ENCODE measurements at places on chromosomes 7 and 10.

GRCh38 chr10:30996481-30997005, 35.1 kb downstream of the ZNF438 start:
- no peak for DNase-seq

DNA sequence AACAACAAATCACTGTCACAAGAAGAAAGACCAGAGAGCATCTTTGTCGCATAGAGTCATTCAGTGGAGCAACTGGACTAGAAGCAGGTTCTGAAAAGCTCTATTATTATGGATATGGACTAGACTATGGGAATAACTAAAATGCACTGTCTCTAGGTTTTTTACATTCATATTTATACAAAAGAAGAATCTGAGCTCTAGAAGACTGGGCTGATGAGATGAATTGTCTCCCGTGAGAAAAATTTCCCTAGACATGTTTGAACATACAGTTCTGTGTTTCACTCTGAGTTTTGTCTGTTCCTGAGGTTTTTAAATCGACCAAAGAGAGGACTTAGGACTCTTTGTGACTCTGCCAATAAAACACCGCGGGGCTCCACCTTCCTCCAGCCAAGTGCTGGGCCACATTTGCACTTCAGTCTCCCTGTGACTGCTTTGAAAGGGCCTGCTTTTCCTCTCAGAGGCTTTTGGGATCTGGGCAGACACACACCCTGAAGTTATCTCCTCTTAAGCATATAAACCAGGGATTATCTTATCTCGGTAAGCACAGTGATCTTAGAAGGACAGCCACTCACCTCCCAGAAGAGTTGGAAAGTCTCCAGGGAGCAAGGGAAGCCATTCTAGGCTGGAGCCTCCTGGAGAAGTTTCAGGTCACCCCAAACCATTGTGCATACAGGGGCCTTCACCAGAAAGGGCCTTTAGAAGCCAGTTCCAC, 101.0 kb upstream of the JCAD start:
- no peak for DNase-seq

DNA sequence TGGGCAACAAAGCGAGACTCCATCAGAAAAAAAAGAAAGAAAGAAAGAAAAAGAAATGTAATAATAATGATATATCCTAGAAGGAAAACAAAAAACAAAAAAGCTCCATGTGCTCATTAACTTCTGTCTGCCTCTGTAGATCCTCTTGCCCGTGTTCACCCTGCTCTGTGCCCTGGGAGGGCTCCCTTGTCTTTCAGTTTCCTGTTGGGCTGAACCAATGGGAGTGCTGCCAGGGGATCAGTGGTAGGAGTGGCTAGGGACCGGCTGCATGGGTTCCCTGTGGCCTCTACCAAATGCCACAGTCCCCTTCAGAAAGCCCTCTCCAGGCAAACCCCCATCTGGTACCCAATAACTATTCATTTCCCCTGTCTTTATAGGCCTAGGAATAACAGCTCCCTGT, 51.8 kb upstream of the PARD3 start:
- no peak for DNase-seq

DNA sequence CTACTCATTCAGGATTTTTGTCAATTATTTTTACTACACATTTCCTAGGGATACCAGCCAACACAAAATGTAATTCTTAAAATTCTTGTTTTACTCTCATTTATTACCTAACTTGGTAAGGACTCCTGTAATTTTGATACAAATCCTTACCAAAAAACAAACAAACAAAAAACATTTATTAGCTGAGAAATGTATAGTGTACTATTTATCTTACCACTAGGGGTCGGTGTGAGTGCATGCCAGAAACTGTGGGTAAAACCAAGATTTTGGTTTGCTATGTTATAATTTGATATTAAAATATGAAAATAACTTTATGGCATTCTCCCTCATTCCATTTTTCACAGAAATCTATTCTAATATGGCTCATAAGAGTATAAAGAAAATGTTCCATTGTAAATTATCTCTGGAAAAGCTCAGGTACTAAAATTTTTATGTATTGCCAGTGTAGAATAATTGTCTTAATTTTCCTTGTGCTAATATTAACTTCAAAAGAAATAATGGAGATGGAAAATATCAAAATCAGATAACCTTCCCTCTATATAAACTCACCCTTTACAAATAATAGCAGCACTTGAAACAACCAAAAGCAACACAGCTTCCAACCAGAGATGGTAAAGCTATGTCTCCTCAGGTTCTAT, 290.8 kb upstream of the PCDH15 start:
- no peak for DNase-seq

- no peak for DNase-seq
Observed at GRCh38 chr7:22438994-22439393, 61.0 kb downstream of the STEAP1B start.

DNA sequence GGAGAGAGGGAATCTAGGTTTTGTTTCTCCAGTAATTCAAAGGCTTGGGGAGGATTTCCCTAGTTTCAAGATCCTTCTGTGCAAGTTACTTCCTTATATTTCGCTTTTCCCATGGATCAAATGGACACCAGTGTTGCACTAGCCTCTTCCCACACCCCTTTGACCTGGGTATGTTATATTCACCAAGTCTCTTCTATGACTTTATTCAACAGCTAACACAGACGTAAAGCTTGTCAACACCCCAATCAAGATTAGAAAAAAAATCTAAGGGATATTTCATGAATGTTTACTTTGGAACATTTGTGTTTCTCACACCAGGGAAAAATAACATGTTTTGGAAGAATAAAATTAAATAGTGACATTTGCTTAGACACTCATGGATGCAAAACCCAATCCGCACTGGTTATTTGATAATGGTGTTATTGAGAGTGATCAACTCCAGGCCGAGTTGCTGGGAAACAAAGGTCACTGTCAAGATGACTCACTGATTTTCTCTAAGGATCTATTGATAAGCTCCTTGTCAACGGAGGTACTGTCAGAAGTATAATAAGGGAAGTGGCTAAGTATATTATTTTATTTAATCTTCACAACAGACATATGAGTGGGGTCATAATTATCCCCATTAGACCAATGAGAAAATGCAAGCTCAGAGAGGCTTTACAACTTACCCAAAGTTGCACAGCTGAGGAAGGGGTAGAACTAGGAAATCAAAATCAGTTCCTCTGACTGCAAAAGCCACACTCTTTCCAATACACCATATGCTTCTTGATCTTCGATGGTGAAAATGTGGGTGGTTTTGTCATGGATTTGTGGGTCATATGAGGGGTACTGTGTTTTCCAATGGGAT, 52.2 kb downstream of the CREB3L2 start:
- no peak for DNase-seq

DNA sequence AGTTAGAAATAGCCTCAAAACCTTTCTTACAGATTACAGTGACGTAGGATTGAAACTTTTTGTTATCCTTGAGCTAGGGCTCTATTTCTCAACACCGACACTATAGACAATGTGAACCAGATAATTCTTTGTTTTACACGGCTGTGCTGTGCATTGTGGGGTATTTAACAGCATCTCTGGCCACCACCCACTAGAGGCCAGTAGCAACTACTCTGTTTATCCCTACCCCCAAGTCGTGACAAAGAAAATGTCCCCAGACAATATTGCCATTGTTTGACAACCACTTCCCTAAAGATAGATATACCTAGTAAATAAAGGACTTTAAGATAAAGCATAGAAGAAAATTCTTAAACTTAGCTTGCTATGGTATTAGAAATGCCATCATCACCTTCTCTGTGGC, 359.6 kb downstream of the ARL4A start:
- DNase-seq, result no peak

GRCh38 chr10:7826971-7827370, 8.7 kb downstream of the TAF3 start:
- DNase-seq, result no peak

- no peak for DNase-seq
Observed at GRCh38 chr7:27739301-27739908, 557 bp upstream of the TAX1BP1 start.

- DNase-seq, result no peak
Observed at GRCh38 chr10:112279433-112279832, 3.8 kb upstream of the TECTB start.

DNA sequence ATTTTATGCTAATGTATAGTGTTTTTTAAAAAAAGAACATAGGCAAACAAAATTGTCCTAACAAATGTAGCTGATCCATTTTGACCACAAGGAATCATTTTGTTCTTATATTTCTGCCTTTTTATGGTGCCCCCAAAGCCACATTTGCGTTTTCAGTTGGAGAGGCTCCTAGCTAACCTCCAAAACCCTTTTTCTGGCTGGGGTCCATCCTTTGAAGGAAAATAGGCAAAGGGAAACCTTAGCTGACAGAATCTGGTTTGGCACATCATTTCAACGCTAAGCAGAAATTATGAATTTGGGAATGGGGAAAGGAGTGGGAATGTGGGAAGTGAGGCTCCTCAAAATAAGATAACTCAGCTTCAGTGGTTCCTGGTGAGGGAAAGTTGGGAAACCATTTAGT, 25.6 kb upstream of the SLC25A13 start:
- DNase-seq, result no peak

DNA sequence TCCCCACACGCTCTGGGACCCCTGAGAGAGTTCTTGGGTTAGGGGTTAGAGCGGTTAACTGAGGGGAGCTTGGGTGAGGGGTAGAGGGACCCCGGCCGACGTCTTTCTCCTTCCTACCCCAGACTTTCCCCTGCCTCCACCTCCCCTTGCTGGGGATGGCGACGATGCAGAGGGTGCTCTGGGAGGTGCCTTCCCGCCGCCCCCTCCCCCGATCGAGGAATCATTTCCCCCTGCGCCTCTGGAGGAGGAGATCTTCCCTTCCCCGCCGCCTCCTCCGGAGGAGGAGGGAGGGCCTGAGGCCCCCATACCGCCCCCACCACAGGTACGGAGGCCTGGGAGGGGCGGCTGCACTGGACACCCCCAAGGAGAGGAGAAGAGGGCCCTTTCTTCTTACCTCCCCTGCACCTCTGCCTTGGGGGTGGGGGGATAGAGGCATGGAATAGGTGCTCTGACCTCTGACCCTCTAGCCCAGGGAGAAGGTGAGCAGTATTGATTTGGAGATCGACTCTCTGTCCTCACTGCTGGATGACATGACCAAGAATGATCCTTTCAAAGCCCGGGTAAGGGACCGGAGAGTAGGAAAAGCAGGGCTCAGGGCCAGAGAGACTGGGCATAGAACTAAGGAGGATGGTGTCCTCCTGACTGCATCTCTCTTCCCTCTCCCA, 1.1 kb downstream of the ZYX start:
- DNase-seq, result no peak

GRCh38 chr7:37516664-37517063, 68.0 kb upstream of the ELMO1 start:
- DNase-seq, result no peak

- DNase-seq, result no peak
Observed at GRCh38 chr7:111140091-111140865, 49.4 kb downstream of the LRRN3 start.

GRCh38 chr10:44824607-44825006, 86.5 kb upstream of the TMEM72 start:
- no peak for DNase-seq

DNA sequence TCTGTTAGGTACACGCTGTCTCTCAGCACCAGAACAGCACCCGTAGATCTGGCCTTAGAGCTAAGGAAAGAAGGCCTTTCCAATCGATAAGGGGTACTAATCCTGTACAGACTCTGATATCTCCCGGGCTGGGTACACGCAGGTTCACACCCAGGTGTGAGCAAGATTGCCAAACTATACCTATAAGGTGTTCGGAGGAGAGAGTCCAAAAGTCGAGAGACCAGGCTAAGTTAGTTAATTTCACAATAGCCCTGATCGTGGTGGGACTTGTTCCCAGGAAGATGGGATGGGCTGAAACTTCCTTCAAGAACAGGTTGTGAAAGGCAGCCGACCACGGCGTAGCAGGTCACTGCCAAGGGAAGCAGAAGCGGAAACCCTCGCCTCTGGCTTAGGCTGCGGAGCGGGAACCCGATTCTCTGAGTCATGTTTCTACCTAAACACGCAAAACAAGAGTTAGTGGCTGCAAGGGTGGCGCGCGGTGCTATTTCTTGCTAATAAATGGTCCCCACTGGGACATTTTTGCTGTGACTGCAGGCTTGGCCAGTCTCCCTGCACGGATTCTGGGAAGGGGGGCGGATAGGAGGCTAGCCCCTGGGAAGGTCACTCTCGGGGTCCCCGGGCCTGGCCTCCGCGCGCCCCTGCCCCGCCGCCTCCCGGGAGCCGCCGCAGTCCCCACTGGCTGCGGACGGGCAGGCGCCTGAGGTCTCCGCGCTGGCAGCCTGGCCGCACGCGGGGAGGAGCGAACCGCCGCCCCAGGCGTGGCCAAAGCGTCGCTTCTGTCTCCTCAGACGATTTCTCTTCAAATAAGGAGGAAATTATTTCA, 75.4 kb upstream of the PDSS1 start:
- peak; percentile 61 for DNase-seq

DNA sequence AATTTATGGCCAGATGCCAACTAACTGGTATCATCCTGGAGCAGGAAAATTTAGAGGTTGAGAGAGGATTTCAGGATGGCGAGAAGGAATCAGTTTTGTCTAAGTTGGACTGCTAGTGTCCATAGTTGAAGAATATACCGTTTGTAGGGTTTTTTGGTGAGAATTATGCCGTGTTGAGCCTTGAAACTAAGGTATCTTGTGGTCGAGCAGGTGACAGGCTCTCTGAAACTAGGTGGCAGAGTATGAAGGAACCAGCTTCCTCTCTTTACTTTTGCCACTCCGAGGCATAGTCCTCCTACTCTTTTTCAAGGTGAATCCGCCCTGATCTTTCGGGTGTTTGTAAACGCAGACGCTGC, 9.7 kb downstream of the MDFIC start:
- no peak for DNase-seq

- no peak for DNase-seq
Observed at GRCh38 chr7:111958431-111958830, 247.8 kb downstream of the DOCK4 start.

- DNase-seq, result no peak
Observed at GRCh38 chr7:131424219-131424822, 96.6 kb downstream of the MKLN1 start.

GRCh38 chr7:105932835-105933477, 30.1 kb upstream of the CDHR3 start:
- DNase-seq, result no peak

GRCh38 chr10:52454491-52454890, 140.4 kb downstream of the DKK1 start:
- DNase-seq, result no peak

GRCh38 chr10:120741396-120741795, 109.8 kb upstream of the WDR11 start:
- DNase-seq, result no peak

GRCh38 chr7:14073543-14073942, 84.1 kb upstream of the ETV1 start:
- no peak for DNase-seq

DNA sequence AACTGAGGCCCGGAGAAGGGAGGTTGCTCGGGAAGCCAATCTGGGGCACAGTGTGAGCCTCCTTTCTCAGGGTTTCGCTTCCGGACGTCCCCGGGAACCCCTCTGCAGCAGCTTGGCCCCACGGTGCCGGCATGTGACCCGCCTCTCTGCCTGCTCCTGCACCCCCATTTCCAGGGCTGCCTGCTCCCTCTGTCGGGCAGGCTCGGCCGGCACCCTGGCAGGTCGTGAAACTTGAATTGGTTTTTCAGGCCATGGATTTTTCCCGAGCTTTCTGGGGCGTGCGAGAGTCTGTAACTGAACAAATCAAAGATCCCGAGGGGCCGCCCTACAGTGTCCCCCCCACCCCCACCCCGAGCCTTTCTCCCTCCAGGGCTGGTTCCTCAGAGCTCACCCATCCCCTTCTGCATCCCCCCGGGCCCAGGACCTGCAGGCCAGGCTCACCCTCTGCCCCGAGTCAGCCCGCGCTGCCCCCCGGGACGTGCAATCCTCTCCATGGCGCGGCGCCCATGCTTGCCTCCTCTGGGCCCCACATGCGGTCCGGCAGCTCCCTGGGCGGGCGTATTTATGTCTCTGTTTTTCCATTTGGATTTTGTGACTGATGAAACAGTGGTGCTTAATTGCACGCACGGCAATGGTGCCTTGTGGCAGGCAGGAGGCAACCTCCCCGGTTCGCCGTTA, 58.1 kb downstream of the UNCX start:
- no peak for DNase-seq

Measured in activated CD8-positive, alpha-beta memory T cell treated with anti-CD3 and anti-CD28 coated beads, Interleukin-2, amount 50 U/mL, for 48 hours (primary cell).